HFF-Myc (cell line): ENCODE measurements at places on chromosomes 7 and 10.
A peak's percentile ranks its signal among the peaks of the same experiment; 100 is the strongest.

DNA sequence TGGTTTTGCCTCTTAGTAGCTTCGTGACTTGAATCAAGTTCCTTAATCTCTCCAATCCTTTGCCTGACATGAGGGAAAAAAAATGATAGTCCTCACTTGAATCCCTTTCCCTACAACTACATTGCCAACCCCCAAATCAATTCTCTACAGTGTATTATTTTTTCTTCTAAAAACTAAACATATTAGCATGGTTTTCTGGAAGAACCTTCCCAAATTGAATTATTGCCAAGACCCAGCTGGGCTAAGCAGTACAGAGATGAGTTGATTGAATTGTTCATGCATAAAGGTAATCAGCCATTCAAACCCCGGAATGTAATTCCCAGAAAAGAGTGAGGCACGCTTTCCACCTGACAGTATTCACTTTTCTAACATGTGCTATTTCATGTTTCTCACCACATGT lies 155.6 kb upstream of the AGR3 start:
- no peak for DNase-seq

DNA sequence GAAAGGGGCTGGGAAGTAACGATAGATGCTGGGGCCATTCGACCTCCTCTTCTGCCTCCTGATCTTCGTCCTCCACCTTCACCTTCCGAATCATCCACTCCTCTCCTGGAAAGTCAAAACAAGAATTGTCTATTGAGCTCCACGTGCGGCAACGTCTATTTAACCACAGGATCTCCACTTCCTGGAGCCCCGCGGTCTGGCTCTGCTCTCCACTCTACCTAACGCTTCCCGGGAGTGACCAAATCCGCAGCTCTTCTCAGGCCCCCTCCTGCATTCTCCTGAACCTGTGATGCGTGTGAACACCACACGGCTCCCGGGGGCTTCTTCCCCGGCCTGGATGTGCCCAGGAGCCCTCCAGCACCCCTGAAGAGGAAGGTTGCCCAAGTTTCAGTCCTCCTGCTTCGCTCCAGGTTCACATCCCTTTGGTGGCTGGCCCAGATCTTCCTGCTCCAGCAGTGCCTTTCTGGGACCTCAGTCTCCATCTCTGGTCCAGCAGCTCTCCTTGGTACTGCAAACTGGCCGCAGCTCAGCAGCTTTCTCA lies 7.2 kb downstream of the ZNF467 start:
- no peak for DNase-seq

DNA sequence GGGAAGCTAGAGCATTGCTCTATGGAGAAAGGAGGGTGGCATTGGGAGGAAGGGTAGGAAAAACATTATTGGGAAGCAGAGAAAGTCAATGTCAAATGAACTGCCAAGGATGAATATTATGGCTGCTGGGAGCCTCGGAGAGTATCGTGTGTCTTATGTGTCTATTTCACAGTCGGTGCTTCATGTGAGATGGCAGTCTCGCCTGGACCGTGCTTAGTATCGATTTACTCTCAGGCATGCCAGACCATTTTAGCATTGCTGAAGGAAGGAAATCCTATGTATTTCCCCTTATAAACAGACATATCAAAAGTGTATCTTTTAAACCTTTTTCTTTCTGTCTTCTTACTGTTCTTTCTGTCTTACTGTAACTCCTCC lies 612.6 kb downstream of the AUTS2 start:
- DNase-seq: no peak

GRCh38 chr10:128150045-128150493 lies 23.8 kb upstream of the MKI67 start:
- DNase-seq: peak; percentile 26

GRCh38 chr10:104689547-104689946 lies 48.5 kb downstream of the SORCS3 start:
- no peak for DNase-seq

DNA sequence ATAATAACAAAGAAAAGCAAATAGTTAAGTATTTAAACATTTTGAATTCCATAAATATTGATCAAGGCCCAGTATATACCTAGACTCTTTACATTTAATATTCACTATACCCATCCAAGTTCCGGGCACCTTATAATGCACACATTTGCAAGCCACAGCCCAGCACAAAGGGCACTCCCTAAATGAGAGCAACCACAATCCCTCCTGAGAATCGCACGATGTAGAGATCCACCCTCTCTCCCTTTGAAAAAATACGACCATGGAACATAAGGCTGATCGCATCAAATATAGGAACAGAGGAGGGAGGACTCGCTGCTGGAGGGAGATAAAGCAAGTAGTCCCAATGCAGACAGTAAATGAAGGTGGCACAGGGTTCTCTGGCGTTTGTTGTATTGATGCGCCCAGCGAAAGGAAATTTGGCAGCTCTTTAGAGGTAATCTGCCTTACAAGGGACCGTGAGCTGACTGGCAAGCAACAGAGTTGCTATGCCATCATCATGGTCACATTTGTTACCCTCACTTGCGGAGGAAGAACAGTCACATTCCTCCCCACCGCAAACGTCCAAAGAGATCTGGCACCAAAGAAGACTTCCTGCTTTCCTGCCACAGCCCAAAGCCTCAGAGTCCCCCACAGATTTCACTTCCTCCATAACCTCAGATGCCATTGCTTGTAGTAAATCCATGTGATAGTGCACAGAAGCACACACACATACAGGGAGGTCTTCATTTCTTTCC lies 16.1 kb upstream of the TAS2R40 start:
- no peak for DNase-seq

DNA sequence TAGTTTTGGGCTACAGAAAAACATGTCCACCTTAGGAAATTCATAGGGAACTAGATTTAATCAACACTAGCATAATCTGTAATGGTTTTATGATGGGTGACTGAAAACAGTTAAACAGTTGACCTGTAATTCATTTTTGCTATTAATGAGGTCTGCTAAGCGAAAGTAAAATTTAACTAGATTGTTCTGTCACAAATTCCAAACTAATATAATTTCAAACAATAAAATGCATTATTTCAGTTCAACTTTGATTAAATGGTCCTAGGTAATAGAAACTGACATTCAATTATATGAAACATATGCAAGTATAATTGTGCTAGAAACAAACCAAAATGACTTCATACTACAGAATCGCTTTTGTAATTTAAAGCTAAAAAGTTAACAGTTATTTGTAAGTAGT lies 6.9 kb downstream of the NOC3L start:
- DNase-seq: no peak

GRCh38 chr10:126235091-126235978 lies 152.9 kb downstream of the ADAM12 start:
- DNase-seq: no peak

DNA sequence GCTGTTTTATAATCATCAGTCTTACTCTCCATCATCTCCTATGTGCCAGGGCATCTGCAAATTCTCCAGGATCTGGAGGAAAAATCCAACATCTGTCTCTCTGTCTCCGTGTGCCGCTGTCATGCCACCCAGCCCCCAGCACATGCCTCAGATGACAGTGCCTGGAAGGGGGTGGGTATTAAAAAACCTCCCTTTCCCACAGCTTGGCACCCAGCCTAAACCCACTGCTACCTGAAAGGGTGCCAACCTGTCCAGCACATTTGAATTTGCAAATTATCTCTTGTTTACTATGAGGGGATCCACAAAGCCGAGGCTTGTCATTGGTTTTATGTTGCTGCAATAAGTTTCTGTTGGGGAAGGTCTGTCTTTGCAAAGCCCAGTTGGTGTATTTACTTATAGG lies 73.1 kb downstream of the EMX2 start:
- DNase-seq: no peak

DNA sequence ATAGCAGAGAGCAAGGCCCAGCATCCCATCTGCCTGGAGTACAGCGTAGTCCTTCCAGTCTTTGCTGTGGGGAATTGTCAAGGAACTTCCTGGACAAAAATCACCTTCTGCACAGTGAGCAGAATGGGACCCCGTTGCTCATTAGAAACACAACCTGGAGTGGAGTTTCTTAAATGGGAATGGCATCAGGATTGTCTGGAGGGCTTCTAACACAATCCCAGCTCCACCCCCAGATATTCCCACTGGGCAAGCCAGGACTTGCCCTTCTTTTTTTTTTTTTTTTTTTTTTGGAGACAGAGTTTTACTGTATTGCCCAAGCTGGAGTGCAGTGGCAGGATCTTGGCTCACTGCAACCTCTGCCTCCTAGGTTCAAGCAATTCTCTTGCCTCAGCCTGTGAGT lies 356.4 kb downstream of the GALNT17 start:
- DNase-seq: no peak

DNA sequence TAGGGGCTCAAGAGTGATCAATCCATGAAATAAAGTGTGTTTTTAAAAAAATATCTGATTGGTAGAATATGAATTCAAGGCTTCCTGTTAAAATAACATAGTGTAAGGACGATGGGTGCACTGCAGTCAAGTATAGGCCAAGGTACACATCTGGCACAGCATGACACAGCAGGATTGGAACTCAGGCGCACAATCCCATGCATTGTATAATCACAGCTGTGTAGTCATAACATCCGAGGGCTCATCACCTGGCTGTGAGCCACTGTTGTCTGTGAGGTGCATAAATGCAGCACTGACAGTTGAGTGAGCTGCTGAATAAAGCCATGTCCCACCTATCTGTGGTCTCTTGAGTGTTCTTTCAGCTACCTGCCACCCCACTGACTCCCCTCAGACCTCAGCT lies 142.3 kb upstream of the HPS1 start:
- DNase-seq: peak; percentile 35

DNA sequence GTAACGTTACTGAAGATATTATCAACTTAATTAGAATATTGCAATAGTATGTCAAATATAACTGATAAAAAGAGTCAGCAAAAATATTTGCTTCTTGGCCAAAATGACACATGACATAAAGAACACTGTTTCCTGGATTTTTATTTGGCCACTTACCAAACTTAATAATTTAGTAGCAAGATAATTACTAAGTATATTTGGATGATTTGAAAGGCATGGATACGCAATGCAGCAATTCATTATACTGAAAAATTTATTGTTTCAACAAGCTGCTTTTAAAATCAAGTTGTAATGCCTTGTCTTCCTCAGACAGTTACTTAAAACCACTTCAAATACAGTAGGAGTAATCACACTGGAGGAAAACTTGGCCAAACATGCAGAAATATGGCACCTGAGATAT lies 234.0 kb downstream of the SEMA3E start:
- no peak for DNase-seq

DNA sequence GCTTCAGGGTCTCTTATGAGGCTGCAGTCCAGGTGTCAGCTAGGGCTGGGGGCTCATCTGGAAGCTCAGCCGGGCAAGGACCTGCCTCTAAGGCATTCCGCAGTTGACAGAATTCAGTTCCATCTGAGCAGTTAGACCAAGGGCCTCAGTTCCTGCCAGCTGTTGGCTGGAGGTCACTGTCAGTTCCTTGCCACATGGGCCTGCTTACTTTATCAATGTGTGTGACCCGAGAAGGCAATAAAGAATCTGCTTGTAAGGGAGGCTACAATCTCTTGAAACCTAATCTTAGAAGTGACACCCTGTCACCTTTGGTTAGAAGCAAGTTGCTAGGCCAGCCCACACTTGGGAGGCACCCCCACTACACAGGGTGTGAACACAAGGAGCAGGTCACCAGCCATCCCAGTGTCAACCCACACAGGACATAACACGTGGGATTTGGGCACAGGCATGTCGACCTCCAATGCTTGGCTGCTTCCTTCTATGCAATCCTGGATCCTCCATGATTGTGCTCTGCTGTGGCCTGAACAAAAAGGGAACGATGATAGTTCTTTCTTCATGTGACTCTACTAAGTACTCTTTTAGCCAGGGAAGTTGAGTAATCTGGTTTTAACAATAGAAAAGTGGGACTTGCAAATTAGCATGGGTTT lies 41.8 kb downstream of the MTURN start:
- DNase-seq: no peak

GRCh38 chr10:88960802-88961201 lies 8.2 kb upstream of the ACTA2 start:
- DNase-seq: no peak

GRCh38 chr7:107854454-107854853 lies 36.5 kb upstream of the DLD start:
- no peak for DNase-seq

DNA sequence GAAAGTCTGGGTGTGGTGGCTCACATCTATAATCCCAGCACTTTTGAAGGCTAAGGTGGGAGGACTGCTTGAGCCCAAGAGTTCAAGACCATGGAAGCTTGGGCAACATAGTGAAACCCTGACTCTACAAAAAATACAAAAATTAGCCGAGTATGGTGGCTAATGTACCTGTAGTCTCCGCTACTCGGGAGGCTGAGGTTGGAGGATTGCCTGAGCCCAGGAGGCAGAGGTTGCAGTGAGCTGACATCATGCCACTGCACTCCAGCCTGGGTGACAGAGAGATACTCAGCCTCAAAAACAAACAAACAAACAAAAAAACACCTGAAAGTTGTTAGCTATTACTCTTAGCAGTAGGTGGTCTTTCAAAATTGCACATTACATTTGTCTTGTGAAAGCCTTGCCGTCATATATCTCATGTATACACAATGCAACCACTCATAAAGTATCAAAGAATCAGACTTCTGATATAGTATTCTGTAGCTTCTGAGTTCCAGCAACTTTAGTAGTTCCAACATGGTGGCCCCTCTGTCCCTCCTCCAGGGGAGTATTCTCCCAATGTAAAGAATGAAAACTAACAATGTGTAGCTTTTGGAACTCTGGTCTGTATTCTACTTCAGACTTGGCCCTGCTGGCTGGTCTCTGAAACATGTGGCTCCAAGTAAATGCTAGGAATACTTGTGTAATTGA lies 101.5 kb downstream of the ZNF92 start:
- DNase-seq: no peak

- no peak for DNase-seq
Measured at GRCh38 chr10:48450741-48451466, 144.4 kb downstream of the MAPK8 start.

DNA sequence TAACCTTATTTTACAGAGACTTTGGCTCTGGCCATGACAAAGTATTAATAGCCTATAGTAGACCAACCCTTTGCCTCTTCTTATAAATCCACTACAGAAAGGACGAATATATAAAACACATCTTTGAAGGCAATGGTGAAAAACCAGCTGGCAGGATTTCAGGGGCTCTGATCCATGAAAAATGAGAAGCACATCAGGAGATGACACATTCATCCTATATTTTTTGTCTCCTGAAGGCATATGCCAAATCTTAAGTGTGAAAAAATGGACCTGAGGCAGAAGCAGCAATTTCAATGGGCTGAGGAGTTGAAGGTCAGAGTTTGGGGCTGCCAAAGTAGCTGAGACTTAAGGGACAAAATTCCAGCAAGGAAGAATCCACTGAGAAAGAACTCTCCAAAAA lies 14.4 kb downstream of the RNF216 start:
- no peak for DNase-seq
